Tracheal epithelial cell (primary cell): ENCODE measurements at places on chromosomes 11 and 22. TPM values are rescaled to one million over a fixed set of nuclear protein-coding genes. Genes with fewer than 3 reads are reported as not detected.

TMPRSS6 gene
- not detected in 2 replicates for total RNA-seq

GLYAT gene
- not detected in 2 replicates for total RNA-seq

TUB gene
- total RNA-seq, result 0.21 and 0.96 TPM in 2 replicates

VPREB1 gene
- not detected in 2 replicates for total RNA-seq

UPK2 gene
- total RNA-seq, result not detected in 2 replicates

TPBGL gene
- not detected in 2 replicates for total RNA-seq

FOLH1 gene
- total RNA-seq, result 0.21 TPM in 1 of 2 replicates, not detected in the other

OR52H1 gene
- total RNA-seq, result 0.21 and 0.48 TPM in 2 replicates

TRIM51 gene
- not detected in 2 replicates for total RNA-seq

ACRV1 gene
- total RNA-seq, result under 0.01 TPM in 1 of 2 replicates, not detected in the other

MN1 gene
- 2.6 and 2.9 TPM in 2 replicates for total RNA-seq

RFPL1 gene
- not detected in 2 replicates for total RNA-seq

NFRKB gene
- total RNA-seq, result 19.0 and 35.4 TPM in 2 replicates

PLAAT3 gene
- 1.9 and 15.9 TPM in 2 replicates for total RNA-seq

GGT1 gene
- 5.3 and 21.4 TPM in 2 replicates for total RNA-seq

TOP3B gene
- 23.9 and 36.4 TPM in 2 replicates for total RNA-seq

OR52A5 gene
- not detected in 2 replicates for total RNA-seq

MIEF1 gene
- total RNA-seq, result 18.6 and 27.3 TPM in 2 replicates

SCGB2A2 gene
- total RNA-seq, result not detected in 2 replicates

TRIM29 gene
- total RNA-seq, result 488 and 512 TPM in 2 replicates

DYNC2H1 gene
- 10.1 and 11.7 TPM in 2 replicates for total RNA-seq

PLA2G3 gene
- total RNA-seq, result 0.24 TPM in 1 of 2 replicates, not detected in the other

MYBPC3 gene
- total RNA-seq, result not detected in 2 replicates

SAA2 gene
- 2.1 and 54.2 TPM in 2 replicates for total RNA-seq

CSNK2A3 gene
- total RNA-seq, result 2.2 and 5.1 TPM in 2 replicates

HNRNPUL2 gene
- total RNA-seq, result 6.0 and 7.2 TPM in 2 replicates

SHISAL1 gene
- total RNA-seq, result 0.96 TPM in 1 of 2 replicates, not detected in the other

UBASH3B gene
- total RNA-seq, result 10.0 and 16.1 TPM in 2 replicates

EIF3F gene
- 238 and 256 TPM in 2 replicates for total RNA-seq

SCGB1D2 gene
- not detected in 2 replicates for total RNA-seq

CD6 gene
- under 0.01 TPM in 1 of 2 replicates, not detected in the other for total RNA-seq

PSMA1 gene
- 128 and 142 TPM in 2 replicates for total RNA-seq

TNNT3 gene
- 0.96 TPM in 1 of 2 replicates, not detected in the other for total RNA-seq

NPTXR gene
- total RNA-seq, result 0.48 TPM in 1 of 2 replicates, not detected in the other

CNGA4 gene
- total RNA-seq, result 0.64 TPM in 1 of 2 replicates, not detected in the other

CATSPER1 gene
- total RNA-seq, result under 0.01 TPM in 1 of 2 replicates, not detected in the other

BIRC3 gene
- total RNA-seq, result 0.85 and 23.9 TPM in 2 replicates

PNPLA3 gene
- 3.0 and 3.1 TPM in 2 replicates for total RNA-seq

PIWIL4 gene
- total RNA-seq, result 0.85 and 1.2 TPM in 2 replicates

PNPLA5 gene
- total RNA-seq, result not detected in 2 replicates

SMC1B gene
- not detected in 2 replicates for total RNA-seq

CCDC86 gene
- 14.5 and 17.6 TPM in 2 replicates for total RNA-seq

SYT13 gene
- 7.2 TPM in 1 of 2 replicates, not detected in the other for total RNA-seq

THY1 gene
- total RNA-seq, result 0.21 and 2.4 TPM in 2 replicates

ANO3 gene
- total RNA-seq, result not detected in 2 replicates

OLFML1 gene
- 0.21 TPM in 1 of 2 replicates, not detected in the other for total RNA-seq

CCDC81 gene
- total RNA-seq, result 0.21 TPM in 1 of 2 replicates, not detected in the other

DCHS1 gene
- total RNA-seq, result 0.21 and 0.24 TPM in 2 replicates

ASRGL1 gene
- total RNA-seq, result 1.9 TPM in 1 of 2 replicates, not detected in the other

APOL3 gene
- total RNA-seq, result 0.21 and 2.9 TPM in 2 replicates

POU2AF3 gene
- total RNA-seq, result not detected in 2 replicates
